ENCODE measurements at places on chromosomes 2 and 18.

- DNase-seq, result no peak
Observed at GRCh38 chr2:71614976-71615766, 161.8 kb downstream of the DYSF start.

DNA sequence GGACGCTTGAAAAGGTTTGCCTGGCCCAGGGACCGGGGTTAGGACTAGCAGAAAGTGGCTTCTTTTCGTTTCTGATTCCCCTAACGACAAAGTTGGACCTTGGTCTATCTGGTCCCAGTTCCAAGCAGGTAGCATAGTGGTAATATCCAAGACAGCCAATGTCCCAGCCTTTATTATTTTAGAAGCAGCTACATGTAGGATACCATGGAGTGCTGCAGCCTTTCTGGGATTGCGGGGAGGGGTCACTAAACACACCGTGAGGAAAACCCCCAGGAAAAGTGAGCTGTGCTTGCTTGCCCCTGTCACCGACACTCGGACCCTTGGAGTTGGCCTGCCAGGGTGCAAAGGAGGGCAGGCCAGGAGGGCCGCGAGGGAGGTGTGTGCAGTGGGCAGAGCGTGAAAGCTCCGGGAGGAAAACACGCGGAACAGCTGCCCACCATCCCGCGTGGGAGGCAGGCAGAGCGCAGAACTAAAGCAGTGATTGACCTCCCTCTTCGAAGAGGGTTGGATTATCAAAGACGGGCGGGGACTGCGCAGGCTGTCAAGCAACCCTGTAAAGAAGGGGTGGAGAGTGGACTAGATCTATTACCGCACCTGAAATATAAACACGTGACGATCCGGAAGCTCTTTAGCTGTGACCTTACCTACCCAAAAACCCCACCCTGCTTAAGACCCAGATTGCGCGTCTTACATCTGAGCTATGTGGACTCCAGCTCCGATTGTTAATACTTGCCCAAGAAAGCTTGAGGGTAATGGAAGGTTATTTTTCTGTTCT lies 624 bp upstream of the MAP4K3 start:
- DNase-seq, result peak; percentile 57

- DNase-seq, result no peak
Observed at GRCh38 chr2:16475586-16475985, 190.0 kb downstream of the CYRIA start.

DNA sequence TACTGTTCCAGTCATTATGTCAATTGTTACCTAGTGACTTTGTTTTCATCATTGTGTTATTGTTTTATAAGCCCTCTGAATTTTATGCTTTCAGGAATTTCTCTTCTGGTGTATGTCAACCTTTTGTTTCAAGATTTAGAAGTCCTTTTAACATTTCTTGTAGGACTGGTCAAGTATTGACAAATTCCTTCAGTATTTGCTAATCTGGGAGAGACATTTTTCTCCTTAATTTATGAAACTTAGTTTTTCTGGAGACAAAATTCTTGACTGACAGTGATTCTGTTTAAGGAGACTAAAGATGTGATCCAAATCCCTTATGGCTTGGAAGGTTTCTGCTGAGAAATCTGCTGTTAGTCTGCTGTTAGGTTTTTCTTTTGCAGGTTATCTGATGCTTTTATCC lies 84.9 kb upstream of the NT5C1B start:
- DNase-seq, result no peak

DNA sequence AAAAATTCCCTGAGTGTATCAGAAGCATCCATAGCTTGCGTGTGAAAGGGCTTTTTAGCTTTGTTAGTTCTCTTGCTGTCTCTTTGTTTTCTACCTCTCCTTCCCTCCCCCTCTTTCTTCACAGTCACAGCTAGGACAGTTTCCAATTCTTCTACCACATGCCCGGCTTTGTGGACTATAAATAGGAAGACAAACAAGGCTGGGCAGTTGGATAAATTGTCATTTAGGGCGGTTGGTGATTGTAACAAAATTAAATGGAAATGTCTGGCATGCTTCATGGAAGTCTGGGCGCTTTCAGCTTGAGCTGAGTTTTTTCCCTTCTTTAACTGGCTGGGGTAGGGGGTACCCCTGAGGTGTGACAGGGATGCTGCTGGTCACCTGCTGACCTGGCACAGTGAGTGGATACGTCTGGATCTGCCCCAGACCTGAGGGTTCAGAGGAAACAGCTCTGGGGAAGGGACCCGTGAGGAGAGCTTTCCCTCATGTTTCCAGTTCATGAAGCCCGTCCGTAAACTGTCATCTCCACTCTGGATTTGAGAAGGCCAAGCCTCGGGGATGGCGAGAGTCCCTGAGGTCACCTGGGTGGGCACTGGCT lies 29.0 kb upstream of the GIGYF2 start:
- no peak for DNase-seq

DNA sequence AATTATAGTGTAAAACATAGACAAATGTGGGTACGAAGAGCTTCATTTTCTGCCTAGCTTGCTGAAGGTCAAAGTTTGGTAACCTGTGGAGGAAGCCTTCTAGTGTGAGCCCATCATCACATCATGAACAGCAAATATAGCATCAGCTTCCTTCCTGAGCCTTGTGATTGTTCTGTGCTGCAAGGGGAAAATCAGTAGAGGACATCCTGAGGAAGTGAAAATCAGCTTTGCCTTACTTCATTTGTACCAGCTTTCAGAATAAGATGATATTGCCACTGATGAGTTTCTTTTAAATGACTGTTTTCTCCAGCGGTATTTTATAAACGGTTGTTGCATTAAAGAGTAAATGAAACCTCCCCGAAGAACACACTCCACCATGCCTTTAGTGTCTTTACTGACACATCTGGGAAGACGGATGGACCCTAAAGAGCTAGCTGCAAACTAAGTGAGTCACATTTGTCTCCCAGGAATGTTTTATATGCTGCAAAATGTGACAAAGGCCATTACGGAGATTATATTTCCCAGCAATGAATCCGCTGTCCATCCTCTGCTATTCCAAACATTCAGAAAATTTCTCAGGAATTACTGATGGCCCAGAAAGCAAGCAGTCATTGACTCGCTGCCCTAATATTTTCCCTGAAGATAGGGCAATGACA lies 1272.8 kb downstream of the SUCLG1 start:
- no peak for DNase-seq

DNA sequence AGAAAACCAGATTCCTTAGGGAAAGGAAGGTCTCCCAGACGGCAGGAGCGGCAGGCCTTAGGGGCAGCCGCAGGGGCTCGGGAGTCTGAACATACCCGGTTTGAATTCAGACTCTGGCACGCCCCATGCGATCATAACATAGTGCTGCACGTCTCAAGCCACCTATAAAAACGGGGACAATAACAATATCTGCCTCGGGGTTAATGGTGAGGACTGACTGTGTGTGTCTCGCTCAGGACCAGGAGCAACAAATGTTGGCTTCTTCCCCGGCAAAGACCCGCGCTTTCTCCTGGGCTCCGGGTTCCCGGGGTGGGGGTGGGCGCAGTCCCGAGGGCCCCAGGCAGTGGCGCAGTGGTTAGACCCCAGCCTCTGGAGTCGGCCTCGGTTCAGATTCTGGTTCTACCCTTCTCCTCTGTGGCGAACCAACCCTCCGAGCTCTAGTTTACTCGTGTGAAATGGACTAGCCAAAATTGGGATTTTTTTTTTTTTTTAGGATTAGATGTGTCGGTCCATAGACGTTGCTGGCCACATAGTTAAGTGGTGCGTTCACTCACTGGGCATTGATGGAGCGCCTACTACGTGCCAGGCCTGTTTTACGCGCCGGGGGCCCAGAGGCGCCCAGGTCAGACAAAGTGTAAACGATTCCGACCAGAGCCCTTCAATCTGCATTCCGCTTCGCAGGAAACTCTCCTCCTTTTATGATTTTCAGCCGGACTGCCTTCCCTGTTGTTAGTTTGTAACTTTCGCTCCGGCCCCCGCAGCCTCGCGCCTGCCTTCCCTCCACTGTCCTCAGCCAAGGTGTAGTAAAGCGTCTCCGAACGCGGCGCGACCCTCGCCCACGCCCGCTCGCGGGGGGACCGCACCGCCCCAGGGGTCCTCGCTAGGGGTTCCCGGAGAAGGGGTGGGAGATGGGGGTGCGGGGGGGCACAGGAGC lies 820 bp upstream of the SH3BP4 start:
- DNase-seq, result no peak

DNA sequence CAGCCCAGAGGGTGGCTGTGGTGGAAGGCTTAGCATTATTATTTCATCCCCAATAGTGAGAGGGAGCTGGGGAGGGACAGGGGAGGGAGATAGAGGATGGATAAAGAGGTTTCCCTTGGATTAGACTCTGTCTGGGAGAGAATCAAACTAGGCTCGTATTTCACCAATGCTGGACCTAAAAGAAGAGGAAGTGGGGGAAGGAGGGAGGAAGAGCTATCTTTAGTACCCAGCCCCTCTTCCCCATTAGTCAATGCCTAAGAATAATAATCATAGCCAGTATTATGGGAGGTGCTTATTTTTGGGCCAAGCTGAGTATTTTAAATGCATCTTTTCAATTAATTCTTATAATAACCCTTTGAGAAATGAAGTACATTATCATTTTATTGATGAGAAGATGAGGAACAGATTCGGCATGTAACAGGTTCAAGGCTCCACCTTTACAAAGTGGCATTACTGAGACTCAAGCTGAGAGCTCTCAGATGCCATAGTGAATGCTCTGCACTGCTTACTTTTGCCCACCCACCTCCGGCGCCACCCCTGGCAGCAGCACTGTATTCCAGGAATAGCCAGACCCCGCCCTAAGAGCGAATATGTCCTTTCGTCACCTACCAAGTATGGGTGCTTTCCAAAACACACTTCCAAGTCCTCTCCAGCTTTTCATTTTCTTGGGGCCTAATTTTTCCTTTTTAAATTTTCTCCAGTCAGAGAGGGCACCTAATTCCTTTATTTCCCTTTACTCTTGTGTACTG lies 21.0 kb downstream of the PAX8 start:
- DNase-seq, result no peak

DNA sequence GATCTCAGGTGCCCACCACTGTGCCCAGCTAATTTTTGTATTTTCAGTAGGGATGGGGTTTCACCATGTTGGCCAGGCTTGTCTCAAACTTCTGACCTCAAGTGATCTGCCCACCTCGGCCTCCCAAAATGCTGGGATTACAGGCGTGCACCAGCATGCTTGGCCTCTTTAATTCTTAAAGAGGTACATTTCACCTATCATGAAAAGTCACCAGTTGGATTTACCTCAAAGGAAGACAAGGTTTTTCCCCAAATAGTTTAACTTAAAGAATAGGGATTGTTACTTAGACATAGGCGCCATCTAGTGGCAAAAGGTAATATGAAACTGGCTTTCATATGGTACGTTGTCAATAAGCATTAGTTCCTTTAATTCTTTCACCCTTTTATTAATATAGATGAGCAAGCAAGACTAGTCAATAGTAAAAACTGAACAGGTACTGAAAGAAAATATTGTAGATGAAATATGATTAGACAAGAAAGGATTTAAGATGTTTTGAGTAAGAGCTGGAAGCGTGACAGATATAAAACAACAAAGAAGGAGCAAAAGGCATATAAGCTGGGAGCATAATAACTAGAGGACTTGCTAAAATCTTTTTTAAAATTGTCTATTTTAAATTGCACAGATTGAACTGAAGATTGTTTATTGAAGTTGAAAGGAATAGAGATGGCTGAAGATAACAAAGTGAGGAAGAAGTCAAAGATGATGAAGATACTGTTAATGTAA lies 35.0 kb upstream of the PSMD14 start:
- peak; percentile 58 for DNase-seq

- no peak for DNase-seq
Observed at GRCh38 chr2:41999592-42000281, 48.1 kb upstream of the PKDCC start.

DNA sequence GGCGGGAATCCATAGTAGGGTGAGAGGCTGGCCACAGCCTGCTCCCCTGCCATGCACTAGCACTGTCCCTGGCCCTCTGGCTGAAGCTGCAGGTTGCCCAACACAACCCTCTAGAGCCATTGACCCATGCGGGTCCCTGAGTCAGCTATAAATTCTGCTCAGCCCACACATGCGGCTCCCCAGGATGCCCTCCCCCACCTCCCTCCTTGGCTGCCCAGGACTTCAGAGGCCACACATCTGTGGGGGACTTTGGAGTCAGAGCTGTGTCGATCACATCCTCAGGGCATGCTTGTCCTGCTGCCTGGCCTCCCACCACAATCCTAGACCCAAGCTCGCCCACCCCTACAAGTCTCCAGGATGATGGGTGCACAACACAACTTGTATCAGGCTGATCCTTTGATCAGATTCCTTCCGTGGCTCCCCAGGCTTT lies 97.0 kb downstream of the TFCP2L1 start:
- no peak for DNase-seq

Measured in naive thymus-derived CD4-positive, alpha-beta T cell (primary cell).